ENCODE measurements at places on chromosomes 11 and 22.
A peak's percentile ranks its signal among the peaks of the same experiment; 100 is the strongest.

DNA sequence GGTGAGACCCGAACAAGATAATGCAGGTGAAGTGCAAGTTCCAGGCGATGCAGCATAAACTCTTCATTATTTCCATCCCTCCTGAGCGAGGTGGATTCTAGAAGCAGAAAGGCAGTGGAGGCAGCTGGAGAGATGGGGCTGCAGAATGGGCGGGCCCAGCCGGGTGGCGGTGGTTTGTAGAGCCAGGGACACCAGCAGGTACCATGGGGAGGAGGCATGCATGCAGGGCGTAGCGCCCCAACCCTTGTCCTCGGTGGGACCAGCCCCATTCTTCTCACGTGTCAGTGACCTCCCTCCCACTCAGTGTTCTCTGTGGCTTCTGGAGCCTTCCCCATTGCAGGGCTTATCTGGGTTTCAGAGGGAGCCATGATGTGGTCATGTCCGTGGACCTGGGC, 38.0 kb downstream of the MPPED1 start:
- DNase-seq: no peak

GRCh38 chr22:49937758-49938564, 19.5 kb downstream of the CRELD2 start:
- DNase-seq: no peak

GRCh38 chr22:17578136-17578754, 14.9 kb downstream of the SLC25A18 start:
- DNase-seq: no peak

- DNase-seq: no peak
These were observed 130.7 kb downstream of the SNX19 start for GRCh38 chr11:130785380-130786116.

GRCh38 chr11:71580057-71581003, 2.3 kb downstream of the KRTAP5-11 start:
- DNase-seq: peak; percentile 87

GRCh38 chr22:24402460-24403192, 24.8 kb upstream of the ADORA2A start:
- DNase-seq: peak; percentile 26

DNA sequence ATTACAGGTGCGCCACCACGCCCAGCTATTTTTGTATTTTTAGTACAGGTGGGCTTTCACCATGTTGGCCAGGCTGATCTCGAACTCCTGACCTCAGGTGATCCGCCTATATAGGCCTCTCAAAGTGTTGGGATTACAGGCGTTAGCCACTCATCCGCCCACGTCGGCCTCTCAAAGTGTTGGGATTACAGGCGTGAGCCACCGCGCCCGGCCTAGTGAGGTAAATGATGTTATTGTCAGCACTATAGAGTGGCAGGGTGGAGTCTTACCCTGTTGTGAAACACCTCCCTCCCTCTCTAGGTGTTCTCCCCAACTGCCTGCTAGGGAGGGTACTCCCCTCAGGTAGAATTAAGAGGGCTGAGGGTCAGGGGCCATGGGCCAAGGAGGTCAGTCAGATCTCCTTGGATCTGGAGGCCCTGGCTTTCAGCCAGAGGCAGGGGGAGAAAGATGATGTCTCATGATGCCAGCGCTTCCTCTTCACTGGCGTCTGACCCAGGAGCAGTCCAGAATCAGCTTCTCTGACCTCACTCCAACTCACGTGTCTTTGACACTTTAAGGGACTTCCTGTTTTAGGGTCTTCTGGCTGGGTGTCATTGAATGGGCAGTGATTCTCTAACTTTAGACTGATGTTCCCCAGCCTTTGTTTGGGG, 2.0 kb downstream of the GGA1 start:
- DNase-seq: no peak

DNA sequence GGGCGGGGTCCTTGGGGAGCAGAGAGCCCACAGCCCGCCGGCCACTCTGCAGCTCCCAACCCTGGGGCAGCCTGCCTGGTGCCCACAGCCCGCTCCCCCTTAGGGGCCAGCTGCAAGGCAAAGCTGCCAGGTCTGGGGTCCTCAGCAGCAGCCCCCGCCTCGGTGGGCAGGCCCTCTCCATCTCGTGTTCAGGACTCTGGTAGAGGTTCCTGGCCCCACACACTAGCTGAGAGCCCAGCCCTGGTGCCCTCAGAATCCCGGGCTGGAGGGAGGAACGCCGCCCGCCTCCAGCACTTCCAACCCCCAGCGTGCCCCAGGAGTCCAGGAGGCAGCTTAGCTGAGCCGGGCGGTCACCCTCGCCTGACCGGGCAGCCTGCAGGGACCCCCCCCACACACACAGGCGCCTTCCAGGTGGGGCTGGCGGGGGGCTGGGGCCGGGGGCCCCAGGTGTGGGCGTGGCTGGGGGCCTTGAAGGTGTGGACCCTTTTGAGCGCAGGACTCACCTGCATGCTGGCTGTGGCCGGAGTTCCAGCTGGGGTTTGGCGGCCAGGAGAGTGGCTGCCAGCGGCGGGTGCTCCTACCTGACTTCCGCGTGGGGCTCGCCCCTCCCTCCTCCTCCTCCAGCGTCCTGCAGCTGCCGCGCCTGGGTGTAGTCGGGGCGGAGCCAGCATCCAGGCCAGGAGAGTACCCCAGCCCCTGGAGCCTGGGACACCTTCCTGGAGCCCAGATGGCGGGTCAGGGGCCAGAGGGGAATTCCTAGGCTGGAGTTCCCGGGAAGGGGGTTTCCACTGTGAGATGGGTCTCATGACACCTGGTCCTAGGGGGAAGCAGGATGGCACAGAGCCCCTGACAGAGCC, at the start of gene ANO9:
Gene ANO9 (minus strand): TSS at position 594 of the 857 bp plus-strand sequence. CDS start 85 bp downstream, at position 509.
- peak; percentile 11 for DNase-seq

- DNase-seq: no peak
These were observed 23.1 kb upstream of the NNMT start for GRCh38 chr11:114273071-114273470.

DNA sequence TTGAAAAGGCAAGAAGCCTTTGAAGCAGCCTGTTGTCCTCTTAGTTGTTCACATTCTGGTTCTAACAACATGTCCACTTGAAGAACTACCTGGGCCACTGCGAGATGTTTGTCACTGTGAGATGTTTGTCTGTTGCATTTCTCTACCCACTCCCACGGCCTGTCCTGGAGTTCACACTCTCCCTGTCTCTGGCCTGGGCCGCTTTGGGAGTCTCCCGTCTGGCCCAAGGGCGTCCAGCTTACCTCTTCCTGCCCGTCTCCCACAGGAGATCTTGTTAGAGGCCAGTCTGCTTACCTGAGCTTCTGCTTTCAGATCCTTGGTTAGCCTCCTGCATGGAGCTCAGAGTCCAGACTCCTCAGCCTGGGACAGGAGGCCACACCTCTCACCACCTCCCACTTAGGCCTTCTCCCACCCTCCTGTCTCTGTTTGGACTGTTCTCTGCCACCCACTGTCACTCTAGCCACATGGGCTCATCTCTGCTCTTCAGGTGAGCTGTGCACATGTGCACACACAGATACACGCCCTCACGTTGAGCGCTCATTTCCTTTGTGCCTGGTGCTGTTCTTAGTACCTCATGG, 66.0 kb downstream of the TBC1D22A start:
- DNase-seq: no peak

DNA sequence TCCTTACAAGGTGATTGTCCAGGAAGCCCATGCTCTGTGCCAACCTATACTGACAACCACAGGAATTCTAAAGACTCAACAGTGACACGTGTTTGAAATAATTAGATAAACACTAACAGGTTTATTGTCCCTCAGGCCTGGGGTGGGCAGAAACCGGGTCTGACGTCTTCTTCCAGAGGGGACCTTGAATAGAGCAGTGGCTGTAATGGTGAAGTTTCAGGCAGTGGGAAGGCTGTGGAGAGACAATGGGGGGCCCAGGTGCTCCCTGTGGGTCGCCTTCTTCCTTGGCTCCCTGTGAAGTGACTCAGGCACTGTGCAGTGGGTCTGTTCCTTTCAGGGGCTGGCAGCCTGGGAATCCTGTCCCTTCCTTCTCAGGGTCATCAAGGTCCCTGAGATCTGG, 54.6 kb downstream of the OTOG start:
- DNase-seq: no peak

DNA sequence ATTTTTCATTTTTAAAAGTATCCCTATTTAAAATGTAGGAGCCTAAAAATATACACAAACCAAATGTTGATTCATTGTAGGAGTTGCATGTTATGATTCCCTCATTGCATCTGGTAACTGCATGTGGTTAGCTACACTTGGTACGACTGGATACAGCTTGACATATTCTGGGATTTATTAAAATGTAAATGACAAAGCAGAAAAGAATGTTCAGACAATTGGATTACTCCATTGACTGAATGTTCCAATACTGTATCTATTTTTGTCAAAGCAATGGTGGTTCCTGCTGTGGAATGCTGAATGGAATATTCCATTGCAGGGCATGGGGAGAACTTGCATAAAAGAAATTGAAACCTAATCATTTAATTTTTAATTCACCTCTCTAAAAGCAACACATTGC, 30.8 kb downstream of the BLID start:
- DNase-seq: no peak

- no peak for DNase-seq
These were observed 139.9 kb upstream of the NARS2 start for GRCh38 chr11:78714539-78714938.

- DNase-seq: no peak
These were observed 57.2 kb downstream of the CCDC83 start for GRCh38 chr11:85912414-85912813.

DNA sequence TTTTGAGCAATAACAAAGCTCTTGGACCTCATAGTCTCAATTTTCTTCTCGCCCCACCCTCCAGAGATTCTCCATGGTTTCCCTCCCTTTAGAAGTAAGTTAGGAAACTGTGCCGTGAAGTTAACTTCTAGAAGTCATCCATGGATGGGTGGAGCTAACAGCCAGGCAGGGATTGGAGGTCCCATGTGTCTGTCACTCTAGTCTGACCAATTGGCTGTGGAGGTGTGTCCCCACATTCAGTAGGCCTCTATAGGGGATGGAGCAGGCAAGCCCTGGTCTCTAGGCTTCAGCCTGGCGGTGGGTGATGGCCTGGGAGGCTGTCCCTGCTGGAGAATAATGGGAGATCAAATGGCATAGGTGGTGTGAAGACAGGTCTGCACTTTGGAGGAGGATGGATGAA, 50.7 kb downstream of the TP53I11 start:
- no peak for DNase-seq

GRCh38 chr11:110654456-110654855, 57.8 kb downstream of the ARHGAP20 start:
- DNase-seq: no peak

- no peak for DNase-seq
These were observed 26.3 kb downstream of the KCNJ1 start for GRCh38 chr11:128840783-128841182.

DNA sequence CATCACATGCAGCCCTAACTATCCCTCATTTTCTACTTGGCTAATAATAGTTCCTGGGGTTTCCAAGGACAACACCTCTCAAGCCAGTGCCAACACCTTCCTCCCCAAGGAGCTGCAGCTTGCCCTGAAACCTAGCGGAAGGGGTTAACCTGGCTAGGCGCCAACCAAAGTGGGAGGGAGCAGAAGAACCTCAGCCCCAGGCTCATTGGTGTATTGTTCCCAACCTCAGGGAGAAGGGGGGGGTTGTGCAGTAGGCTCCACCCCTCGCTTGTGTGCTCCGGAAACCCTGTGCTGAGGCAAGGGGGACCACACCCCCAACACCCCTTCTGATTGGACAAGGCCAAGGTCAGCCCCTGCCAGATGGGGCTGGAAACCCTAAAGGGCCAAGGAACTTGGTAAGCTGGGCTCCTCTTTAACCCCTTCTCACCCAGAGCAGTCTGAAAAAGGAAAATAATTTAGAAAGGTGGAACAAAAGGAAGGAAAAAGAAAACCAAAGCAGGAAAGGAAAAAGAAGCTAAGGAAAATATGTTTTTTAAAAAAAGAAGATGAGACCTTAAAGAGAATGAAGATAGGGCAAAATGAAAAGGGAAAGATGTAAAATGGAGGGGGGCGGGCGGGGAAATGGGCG, 2.5 kb downstream of the MTA2 start:
- DNase-seq: no peak

DNA sequence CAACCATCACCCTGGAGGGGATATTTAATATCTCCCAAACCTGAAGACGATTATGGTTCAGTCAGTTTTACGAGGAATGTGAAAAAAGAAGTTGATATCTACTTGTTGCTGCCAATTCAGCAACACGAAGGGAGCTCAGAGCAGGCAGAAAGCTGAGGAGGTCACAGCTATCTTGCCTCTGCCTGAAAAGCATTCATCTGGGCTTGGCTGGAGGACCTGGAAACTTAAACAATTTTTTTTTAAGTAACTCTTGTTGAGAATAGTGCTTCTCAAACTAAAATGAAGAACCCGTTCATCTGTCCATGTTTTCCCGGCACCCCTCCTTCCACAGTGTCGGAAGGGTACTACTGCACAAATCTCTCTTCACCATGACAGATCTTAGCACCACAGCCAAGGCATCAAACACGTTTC, 98.9 kb downstream of the MICAL3 start:
- DNase-seq: no peak

Data from NCI-H1092 treated with DMSO at 0.1 percent for 48 hours (cell line).